H9 (cell line): ENCODE measurements at places on chromosomes 3 and 15.
A peak's percentile ranks its signal among the peaks of the same experiment; 100 is the strongest.

DNA sequence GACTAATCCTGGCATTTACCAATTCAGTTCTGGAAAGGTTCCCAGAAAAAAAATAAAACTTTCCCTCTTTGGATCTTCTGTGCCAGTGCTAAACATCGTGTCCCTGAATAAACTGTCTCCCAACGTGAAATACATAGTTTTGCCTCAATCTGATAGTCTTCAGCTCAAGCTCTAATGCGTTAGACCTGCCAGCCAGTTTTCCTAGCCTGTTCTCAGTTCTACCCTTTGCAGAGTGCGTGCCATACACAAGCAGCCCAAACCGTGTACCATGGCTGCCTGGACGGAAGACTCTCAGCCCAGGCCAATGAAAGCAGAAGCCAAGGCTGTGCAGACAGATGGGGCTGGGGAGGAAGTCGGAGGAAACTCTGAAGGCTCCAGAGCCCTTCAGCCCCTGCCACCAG is 11.4 kb upstream of the OCA2 start:
- peak; percentile 21 for DNase-seq

DNA sequence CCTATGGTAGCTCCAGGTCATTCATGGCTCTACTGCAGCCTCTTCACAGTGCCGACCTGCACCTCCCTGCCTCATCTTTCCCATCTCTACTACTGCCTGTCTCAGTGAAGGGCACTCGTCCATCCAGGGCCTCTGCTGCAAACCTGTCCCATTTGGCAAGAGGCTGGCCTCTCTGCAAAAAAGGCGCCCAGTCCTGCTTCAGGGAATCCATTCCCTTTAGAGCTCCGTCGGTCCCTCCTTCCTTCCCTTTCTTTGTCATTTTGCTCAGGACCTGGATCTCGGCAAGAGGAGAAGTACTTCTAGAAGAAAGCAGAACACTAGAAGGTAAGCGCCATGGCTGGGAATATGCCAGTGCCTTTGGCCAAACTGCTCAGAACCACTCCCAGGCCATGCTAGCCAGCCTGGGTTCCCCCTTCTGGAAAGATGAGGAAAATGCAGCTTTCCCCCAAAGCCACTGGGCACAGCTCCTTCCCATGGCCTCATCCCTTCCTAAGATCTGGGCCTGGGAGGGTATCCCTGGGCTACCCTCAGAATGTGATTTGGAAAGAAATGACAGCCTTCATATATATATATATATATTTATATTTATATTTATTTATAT is 6.4 kb upstream of the ISL2 start:
- peak; percentile 69 for DNase-seq

- no peak for DNase-seq
Measured at GRCh38 chr15:40466426-40467260, 4.1 kb upstream of the CHST14 start.

DNA sequence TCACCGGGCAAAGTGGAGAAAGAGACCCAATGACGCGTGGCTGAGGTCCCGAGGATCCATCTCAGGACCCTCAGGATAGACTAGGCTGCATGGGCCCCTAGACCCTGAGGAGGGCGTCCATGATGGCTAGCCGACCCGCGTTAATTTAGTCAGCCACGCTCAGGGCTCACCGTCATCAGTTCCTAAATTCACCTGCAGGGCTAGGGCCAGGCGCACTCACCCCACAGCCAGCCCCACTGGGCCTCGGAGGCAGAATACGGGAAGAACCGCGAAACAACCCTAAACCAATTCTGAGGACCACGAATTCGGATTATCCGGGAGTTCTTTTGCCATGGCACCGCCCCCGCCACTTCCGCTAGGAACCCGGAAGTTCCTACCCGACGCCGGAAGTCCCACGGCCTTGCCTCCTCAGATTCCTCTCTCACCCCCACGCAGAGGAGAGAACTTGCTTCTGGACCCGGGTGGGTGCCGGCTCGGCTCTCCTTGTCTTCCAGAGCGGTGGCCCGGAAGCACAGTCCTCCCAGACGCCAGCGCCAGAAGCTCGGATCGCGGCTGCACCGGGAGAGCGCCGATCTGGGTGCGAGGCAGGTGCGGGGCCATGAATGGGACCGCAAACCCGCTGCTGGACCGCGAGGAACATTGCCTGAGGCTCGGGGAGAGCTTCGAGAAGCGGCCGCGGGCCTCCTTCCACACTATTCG is at the start of the genes EAF1 and METTL6:
Gene EAF1, plus strand, starts transcription at position 417 of the 699 bp plus-strand sequence. Its CDS starts 182 bp downstream, at position 599.
Gene METTL6, minus strand, starts transcription at position 363 of the 699 bp plus-strand sequence. CDS start 1,033 bp downstream, outside the sequence.
- peak; percentile 79 for DNase-seq
